ENCODE measurements at places on chromosomes 11 and 22.

DNA sequence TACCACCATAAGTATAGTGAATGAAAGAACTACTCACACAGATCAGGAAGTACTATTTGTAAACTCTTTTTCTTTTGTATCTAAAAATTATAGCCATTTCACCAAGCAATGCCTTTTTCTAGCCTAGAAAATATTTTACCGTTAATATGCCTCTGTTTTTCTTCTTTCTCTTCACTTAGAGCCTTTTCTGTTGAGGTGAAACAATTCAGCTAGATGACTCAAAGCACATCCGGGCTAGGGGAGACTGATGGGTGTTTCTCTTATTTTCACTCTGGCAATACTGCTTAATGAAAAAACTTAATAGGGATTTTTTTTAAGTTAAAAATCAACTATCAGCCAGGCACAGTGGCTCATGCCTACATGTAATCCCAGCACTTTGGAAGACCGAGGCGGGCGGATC lies 93.3 kb downstream of the SGSM3 start:
- no peak for DNase-seq

DNA sequence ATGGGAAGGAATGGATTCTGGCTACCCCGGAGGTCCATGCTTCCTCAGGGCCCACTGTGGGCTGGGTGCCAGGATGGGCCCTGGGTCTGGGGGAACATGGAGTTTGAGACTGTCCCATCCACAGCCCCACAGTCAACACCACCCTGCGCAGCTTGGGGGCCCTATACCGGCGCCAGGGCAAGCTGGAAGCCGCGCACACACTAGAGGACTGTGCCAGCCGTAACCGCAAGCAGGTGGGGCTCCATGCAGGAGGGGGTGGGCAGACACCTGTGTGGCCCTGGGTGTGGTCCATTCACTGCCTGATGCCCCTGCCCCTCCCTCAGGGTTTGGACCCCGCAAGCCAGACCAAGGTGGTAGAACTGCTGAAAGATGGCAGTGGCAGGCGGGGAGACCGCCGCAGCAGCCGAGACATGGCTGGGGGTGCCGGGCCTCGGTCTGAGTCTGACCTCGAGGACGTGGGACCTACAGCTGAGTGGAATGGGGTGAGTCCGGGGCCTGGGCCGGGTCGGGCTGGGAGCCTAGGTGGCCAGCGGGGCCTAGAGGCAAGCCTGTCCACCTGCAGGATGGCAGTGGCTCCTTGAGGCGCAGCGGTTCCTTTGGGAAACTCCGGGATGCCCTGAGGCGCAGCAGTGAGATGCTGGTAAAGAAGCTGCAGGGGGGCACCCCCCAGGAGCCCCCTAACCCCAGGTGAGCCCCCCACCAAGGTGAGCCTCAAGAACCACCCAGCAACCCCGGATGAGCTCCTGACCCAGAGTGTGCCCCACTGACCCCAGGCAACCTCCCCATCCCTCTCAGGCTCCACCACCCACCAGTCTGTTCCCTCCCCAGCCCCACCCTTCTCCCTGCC lies 2.7 kb upstream of the RAB1B start:
- DNase-seq = no peak

GRCh38 chr11:65559951-65560537 lies 1.9 kb upstream of the LTBP3 start:
- no peak for DNase-seq

GRCh38 chr11:112778091-112778876 lies 182.9 kb upstream of the NCAM1 start:
- no peak for DNase-seq

DNA sequence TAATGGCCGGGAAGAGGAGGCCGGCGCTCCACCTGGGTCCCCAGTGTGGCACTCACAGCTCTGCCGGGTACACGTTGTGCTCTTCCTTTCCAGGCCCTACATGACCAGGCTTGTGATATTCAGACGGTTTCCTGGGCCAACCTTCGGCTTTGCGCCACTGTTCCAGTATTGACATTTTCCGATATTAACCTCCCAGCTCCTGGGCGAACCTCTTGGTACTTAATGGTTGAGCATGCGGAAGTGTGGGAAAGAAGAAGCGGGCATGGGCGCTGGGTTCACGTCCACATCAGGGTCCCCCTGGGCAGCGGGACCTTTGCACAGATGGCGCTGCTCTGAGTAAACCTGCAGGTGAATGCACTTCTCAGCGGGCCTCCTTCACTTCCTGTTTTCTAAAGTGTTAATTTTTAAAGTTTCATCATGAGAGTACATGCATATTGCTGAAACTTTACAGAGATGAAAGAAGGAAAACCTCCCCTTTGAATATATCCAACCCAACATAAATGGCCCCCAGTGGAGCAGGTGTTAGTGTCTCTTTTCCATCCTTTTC lies 286.7 kb downstream of the TBC1D22A start:
- DNase-seq = no peak

- DNase-seq = no peak
These were observed 31.3 kb upstream of the YPEL1 start for GRCh38 chr22:21766691-21767462.

DNA sequence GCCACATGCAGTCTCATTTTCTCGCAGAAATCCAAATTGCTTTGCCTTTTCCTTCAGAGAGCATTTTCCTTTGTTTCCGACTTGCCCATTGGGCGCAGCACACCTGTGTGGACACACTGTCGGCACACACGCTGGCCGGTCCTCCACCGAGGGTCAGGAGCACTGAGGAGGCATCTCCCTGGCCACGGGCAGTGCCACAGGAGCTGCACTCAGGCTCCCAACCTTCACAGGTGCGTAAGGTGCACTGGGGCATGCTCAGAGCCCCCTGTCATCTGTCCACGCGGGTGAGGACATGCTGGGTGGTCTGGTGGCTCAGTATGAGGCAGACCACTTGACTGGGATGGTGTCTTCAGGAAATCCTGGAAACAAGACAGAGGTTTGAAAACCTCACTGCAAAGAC lies 779.1 kb downstream of the BRD1 start:
- DNase-seq = no peak

- no peak for DNase-seq
These were observed 17.1 kb downstream of the HSD17B12 start for GRCh38 chr11:43697679-43698078.

- DNase-seq = no peak
These were observed 2.2 kb downstream of the TUT1 start for GRCh38 chr11:62588966-62589637.

- no peak for DNase-seq
These were observed 152.3 kb upstream of the LARGE1 start for GRCh38 chr22:34072585-34072984.

- DNase-seq = no peak
These were observed 300.1 kb upstream of the LUZP2 start for GRCh38 chr11:24196733-24197132.

- no peak for DNase-seq
These were observed 17.9 kb upstream of the MUC6 start for GRCh38 chr11:1054143-1055108.

- no peak for DNase-seq
These were observed 33.0 kb upstream of the SOX10 start for GRCh38 chr22:38017272-38017920.

GRCh38 chr11:126135235-126136176 lies 72.8 kb upstream of the CDON start:
- DNase-seq = no peak

DNA sequence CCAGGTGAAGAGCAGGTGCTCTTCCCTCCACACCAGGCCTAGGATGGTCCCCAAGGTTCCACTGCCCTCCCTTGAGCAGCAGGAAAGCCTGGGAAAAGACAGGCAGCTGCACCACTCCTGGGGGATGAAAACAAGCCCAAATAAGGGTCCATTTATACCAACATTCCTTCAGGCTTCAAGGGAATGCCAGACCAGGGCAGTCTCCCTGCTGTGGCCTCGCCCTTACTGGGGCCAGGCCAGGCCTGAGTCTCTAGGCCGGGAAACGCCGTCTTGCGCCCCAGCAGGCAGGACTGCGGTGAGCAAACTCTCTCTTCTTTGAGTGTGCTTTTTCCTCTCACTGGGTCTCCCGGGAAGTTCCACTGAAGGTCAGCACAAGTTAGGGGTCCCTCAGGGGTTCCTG lies 443.5 kb downstream of the SOX6 start:
- DNase-seq = no peak

DNA sequence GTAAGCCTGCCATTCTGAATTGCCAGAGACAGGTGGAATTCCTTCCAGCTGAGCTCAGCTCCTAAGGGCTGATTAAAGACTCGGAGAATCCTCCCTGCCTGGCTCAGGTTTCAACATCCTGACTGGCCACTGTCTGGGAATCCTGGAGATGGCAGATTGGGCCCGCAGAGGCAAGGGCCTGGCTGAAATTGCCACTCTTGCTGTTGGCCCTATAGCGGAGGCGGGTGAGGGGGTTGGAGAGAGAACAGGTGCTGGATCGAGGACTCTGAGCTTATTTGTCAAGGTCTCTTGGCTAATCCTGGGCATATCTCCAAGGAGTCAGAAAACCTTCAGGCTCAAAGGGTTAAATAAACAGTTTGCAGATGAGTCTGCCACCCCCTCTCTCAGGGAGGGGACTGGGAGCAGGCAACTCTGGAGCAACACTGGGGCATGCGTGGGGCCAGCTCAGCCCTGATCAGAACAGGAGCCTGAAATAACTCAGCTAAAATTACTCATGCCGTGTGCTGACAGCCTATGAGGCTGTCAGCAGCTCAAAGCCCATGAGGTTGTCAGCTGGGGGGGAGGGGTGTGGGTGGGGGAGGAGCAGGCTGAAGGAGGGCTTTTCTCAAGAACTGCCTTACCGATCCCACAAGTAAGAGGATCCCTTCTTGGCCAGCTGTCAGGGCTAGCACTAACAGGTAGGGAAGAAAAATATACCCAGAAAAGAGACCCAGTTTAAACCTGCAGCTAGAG lies 14.7 kb upstream of the MFRP start:
- no peak for DNase-seq

DNA sequence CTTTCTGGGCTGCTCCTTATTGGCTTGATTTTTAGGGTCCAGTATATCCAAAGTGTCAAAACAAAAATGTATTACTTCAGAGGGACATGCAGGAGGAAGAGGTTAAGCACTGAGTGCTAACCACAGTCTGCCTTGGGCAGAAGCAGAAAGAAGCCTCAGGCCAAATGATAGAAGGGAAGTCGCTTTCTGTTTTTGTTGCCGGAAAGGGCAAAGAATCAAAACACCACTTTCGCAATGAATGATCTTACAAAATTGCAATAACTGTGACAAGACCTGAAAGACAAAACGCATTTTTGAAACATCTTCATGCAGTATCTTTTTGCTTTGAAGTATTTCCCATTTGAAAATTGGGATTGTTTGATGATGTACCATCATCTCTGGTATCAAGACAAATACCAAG lies 70.1 kb upstream of the PICALM start:
- DNase-seq = no peak

- DNase-seq = no peak
These were observed at the start of gene FOLH1 for GRCh38 chr11:49208006-49208721. TSS of gene FOLH1 (minus strand) at chr11:49208602. CDS start at chr11:49208409, 193 bp downstream.

GRCh38 chr11:118106789-118107335 lies 20.1 kb upstream of the SMIM35 start:
- no peak for DNase-seq

GRCh38 chr22:24225044-24225601 lies 19.8 kb downstream of the GGT5 start:
- no peak for DNase-seq

GRCh38 chr22:49298834-49299750 lies 528.6 kb downstream of the BRD1 start:
- DNase-seq = no peak

- DNase-seq = no peak
These were observed 16.7 kb downstream of the BCL9L start for GRCh38 chr11:118908901-118909618.

DNA sequence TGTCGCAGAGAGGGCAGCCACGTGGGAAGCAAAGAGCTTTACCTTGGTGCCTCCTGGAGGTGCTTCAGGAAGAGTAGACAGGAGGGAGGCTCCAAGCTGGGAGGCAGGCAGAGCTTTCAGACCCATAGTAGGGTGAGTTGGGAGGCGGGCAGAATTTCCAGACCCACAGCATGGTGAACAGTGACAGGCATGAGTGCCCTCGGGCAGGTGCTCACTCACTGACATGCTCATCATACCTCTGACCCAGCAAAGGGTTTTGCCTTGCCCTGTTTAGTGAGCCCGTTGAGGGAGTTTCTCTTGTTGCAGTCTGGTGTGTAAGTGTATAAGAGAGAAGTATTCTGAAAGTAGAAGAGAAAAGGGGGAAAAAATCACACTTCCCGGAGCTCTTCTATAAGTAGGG lies 86.4 kb upstream of the NTM start:
- DNase-seq = no peak

DNA sequence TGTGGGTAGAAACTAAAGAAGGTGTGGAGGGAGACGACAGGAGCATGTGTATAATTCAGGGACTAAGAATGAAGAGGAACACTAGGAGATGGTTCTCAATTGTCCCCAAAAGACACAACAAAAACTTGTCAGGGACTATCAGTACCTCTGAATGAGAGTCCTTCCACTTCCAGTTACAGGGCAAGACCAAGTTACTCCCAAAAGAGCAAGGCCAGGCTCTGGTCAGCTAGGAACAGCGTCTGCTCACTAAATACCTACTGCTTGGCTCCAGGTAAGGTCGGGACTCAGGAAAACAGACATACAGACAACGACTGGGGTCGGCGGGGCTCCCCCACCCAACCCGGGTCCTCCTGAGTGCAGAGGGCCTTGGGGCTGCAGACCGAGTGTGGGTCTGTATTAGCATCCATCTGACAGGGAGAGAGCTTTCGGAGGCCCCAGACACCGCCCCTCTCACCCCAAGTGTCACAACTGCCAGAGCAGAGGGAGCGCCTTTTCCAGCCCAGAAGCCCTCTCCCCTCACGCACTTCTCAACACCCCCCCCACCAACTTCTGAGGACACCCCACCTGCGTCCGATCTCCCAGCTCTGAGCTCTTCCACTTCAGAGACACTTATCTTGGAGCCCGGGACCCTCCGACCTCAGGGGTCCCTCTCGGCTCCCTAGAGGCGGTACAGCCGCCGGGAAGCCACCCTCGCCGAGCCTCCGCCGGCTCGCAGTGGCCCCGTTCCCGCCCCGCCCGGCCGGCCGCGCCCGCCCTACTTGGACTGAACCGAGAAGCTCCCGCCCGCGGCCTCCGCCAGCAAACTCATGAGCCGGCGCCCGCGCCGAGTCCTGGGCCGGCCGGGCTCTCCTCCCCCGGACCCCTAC lies 522 bp downstream of the RHOG start:
- no peak for DNase-seq

- no peak for DNase-seq
These were observed 78.2 kb downstream of the FAM76B start for GRCh38 chr11:95711162-95711944.

GRCh38 chr22:49429066-49429465 lies 398.6 kb downstream of the BRD1 start:
- DNase-seq = no peak

- no peak for DNase-seq
These were observed 40.5 kb upstream of the RIC3 start for GRCh38 chr11:8209208-8209807.

GRCh38 chr22:46657996-46658947 lies 38.1 kb downstream of the GRAMD4 start:
- DNase-seq = no peak

DNA sequence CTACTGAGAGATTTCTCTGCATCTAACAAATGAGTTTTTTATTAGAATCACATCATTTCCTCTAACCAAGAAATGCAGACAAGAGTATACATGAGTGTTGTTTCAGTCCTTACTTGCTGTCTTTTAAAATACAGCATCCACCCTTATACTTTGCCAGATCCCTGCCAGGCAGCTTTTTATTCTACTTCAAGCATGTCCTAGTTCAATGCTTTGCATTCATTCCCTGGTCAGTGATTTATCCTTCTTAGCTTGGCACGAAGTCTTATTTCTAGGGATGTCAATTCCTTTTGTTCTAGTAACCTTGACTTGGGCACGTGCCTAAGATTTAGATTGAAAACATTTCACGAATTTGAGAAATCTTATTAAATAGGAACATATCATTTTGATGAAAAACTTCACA lies 307.2 kb upstream of the MPPED2 start:
- DNase-seq = no peak

All from cortex of kidney (tissue), 1 donor.